ENCODE measurements at places on chromosomes 1 and 21.

DNA sequence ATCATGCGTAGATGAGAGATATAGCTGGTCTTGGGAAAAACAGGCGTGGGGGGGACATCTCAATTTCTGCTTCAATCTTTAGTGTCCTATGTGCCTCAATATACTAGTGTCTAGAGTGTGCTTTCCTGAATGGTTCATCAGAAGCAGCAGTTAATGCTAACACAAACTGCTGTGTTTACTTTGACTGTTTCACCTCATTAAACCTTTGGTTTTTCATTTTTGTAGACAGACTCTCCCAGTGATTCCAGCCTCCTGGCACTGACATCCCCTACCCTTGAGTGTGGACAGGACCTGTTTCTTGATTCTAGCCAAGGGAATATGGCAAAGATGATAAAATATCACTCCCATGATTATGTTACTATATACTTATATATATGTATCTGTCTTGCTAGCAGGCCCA is 37.6 kb downstream of the ZYG11A start:
- DNase-seq, result no peak

- no peak for DNase-seq
Observed at GRCh38 chr21:38173276-38174035, 83.3 kb upstream of the KCNJ15 start.

DNA sequence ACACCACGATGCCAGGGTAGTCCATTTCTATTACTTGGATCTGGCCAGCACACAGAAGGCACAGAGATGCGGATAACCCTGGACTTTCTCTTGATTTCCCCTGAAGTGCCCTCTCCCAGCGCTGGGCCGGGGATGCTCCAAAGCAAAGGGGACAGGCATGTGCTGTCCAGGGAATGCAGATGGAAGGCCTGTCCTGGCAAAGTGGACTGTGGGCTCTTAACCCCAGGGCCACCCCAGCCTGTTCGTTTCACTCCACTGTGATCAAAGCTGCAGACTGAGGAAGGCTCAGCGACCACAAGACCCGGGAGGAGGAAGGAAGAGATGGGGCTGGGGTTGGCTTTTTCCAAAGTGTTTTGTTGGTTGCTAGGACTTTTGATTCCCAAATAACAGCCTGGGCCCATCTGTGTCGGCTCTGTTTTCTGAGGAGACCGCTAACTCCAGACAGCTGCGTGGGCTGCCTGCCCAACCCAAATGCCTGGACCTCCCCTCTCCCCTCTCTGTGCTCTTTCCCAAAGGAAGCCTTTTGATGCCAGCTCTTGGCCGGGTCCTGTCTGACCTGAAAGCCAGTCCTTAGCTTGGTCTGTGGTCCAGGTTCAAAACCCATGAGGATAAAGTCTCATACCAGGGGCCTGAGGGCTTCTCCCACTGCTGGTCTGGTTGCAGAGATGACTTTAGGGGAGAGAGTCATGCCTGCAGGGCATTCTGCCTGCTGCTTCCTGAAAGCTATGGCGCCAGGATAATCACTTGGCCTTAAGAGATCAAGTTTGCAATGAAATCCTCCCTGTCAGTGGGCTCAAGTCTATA is 119.6 kb upstream of the CD34 start:
- no peak for DNase-seq

- no peak for DNase-seq
Observed at GRCh38 chr1:40199126-40199525, 37.9 kb downstream of the RLF start.

All from hematopoietic multipotent progenitor cell treated with erythropoietin and hydrocortisone succinate and interleukin-3 and kit ligand, for 4 days (in vitro differentiated cells).